Erythroblast (primary cell): ENCODE measurements at places on chromosomes 1 and 21.

DNA sequence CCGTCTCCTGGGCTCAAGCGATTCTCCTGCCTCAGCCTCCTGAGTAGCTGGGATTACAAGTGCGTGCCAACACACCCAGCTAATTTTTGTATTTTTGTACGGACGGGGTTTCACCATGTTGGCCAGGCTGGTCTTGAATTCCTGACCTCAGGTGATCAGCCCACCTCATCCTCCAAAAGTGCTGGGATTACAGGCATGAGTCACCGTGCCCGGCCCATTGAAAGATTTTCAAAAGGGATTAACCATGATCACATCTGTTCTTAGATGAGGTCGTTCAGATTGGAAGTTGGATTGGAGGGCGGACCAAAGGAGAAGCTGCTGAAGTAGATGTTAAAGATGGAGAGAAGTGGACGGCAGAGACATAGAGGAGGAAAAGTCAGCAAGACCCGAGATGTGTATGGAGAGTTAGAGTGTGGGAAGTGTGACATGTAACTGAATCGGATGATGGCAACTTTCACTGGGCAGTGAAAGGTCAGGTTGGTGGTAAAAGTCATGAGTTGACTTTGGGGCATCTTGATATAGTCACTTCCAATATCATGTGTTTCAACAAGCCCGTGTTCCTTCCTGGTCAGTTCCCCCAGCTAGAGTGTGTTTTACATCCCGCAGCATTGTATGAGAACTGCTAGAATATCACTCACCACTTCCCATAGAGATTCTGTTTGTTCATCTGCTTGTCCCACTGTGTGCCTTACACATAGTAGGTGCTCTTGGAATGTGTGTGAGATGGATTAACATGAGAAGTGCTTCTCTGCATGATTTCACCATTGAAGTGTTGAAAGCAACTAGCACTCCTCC lies 54.4 kb upstream of the TINAGL1 start:
- no peak for DNase-seq

DNA sequence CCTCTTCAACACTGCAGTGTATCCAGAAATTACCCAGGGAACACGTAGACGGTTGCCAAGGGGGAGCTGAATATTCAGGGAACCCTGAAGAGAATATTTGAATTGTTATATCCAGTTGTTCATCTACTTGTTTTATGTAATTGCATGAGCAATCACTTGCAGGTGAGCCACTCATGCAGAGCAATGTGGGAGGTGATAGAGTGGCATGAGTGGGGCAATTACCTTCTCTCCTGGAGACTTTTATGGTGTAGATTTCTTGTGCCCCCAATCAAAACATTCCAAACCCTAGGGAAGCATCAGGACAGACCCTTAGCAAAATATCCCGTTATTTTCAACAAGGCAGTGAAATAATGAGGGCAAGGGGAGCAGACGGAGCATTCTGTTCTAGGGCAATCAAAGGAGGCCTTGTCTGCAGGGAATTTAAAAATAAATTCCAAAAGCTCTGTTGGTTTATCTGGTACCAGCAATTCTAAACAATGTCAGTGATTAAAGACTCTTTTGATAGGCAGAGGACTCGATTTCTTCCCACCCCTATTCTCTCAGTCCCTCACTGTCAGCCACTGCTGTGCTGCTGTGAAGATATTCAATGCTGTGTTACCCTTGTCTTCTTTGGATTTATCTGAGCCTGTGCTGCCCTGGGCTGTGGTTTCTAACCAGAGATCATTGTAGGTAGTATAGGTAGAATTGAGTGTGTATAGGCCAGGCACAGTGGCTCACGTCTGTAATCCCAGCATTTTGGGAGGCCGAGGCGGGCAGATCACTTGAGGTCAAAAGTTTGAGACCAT lies 180.2 kb upstream of the MAP1LC3C start:
- no peak for DNase-seq

DNA sequence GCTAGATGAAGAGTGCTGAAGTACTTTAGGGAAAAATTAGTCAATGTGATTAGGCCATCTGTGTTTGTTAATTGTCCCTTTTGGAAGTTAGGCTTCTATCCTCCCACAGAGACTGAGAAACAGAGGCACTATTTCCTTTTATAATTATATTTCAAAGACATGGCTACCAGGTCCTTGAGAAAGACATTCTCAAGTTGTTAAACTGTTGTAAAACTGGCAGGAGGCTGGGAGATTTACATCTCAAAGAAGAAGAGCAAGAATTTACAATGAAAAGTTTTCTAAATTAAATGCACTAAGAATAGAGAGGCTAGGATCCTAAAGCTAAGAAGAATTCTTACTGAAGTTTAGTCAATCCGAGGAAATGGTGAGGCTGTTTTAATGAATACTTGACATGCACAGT lies 74.0 kb upstream of the BRINP3 start:
- no peak for DNase-seq

- no peak for DNase-seq
Observed at GRCh38 chr1:26686795-26687194, 9.0 kb upstream of the ARID1A start.

DNA sequence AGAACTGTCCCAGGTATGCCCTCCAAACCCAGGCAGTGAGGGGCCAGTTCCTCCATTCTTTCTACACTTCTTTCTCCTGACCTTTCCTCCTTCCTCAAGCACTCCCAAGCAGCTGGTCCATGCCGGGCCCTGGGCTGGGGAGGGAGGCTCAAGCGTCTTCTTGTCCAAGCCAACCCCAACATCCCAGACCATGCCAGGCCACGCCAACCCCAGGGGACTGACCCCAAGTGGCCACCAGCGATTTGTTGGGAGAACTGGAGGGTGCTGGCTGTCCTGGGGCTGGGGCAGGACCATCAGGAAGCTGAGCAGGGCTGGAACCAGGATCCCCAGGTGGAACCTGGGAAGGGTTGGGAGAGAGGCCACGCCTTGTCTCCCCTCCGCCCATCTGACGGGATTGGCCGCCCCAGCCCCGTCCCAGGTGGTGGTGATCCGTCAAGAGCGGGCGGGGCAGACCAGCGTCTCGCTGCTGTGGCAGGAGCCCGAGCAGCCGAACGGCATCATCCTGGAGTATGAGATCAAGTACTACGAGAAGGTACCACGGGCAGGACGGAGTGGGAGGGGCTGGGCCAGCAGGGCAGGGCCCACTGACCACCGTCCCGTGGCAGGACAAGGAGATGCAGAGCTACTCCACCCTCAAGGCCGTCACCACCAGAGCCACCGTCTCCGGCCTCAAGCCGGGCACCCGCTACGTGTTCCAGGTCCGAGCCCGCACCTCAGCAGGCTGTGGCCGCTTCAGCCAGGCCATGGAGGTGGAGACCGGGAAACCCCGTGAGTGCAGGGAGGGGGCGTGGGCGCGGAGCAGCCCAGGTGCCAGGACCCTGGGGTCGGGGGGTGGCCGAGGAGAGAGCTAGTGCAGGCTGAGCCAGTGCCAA lies 29.9 kb downstream of the EPHA8 start:
- DNase-seq = no peak

GRCh38 chr1:204348722-204349121 lies 11.0 kb downstream of the PLEKHA6 start:
- DNase-seq = peak; percentile 69
